ENCODE measurements at places on chromosomes 12 and 14. TPM values are rescaled to one million over a fixed set of nuclear protein-coding genes. Genes with fewer than 3 reads are reported as not detected.

Gene HSPB8
- 18.9 TPM for total RNA-seq

Gene INHBE
- 2.1 TPM for total RNA-seq

Gene PEX5
- 31.9 TPM for total RNA-seq

Gene SERPINA5
- total RNA-seq = not detected

Gene FOXN4
- total RNA-seq = not detected

Gene SLC25A21
- total RNA-seq = 2.9 TPM

Gene KCNK13
- total RNA-seq = under 0.01 TPM

Gene OTX2
- not detected for total RNA-seq

Gene ST8SIA1
- total RNA-seq = 0.37 TPM

Gene KRT71
- not detected for total RNA-seq

Gene PAH
- under 0.01 TPM for total RNA-seq

Gene DACT1
- total RNA-seq = 27.4 TPM

Gene ABHD12B
- total RNA-seq = not detected

Gene CCDC88C
- total RNA-seq = 0.87 TPM

Gene RNASE3
- not detected for total RNA-seq

Gene TBX3
- total RNA-seq = 160 TPM

Gene HHIPL1
- 4.5 TPM for total RNA-seq

Gene SPTB
- total RNA-seq = under 0.01 TPM

Gene TUBA1A
- 1,375 TPM for total RNA-seq

Gene GALNT16
- total RNA-seq = 1.1 TPM

Gene NTF3
- not detected for total RNA-seq

Gene TMTC1
- total RNA-seq = 27.9 TPM

Gene AHNAK2
- total RNA-seq = 91.9 TPM

Gene TTC7B
- 40.9 TPM for total RNA-seq

Gene HNF1A
- total RNA-seq = not detected

Gene PLA2G1B
- total RNA-seq = not detected

Gene RITA1
- total RNA-seq = 17.5 TPM

Gene IQSEC3
- total RNA-seq = 0.33 TPM

Gene IAPP
- not detected for total RNA-seq

Gene DEGS2
- total RNA-seq = not detected

Gene CRACR2A
- total RNA-seq = 8.3 TPM

Gene TXNDC16
- total RNA-seq = 5.2 TPM

Gene TRHDE
- total RNA-seq = 87.2 TPM

Gene ATL1
- total RNA-seq = 10.0 TPM

Gene ENDOU
- under 0.01 TPM for total RNA-seq

Data from uterine smooth muscle cell (primary cell).